ENCODE measurements at places on chromosomes 16 and 17.

DNA sequence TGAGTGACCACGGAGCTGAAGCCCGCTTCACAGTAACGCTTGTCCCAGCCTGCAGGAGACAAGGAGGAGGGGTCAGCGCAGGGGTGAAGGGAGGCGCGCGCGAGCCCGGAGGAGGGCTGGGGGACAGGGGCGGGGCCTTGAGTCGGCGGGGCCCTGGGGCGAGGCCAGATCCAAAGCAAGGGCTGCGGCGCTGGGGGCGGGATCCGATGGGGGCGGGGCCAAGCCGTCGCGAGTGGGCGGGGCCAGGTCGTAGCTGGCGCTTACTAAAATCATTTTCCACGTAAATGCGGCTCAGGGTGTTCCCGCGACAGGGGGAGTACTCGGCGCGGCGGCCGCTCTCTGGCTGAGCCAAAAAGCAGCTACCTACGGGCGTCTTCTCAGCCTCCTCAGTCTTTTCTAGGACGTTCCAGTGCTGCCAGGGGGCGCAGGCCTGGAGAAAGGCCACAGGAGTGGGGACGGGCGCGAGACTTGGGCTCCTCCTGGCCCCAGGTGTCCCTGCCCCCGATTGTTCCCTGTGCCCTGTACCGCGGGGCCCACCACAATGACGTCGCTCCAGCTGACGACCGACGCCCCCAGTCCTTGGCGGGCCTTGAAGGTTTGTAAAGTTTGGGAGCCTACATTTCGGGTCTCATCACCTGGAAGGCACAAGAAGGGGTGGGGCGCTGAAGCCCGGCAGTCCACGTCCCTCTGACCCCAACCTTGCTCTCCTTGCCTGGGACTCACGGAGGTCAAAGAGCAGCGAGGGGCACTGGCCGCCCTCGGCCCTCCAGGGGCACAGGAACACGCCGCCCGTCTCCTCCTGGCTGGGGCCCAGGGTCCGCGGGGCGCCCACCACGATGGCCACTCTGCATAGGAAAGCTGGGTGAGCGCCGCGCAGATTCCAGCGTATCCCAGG is 3.9 kb downstream of the ITGA2B start:
- DNase-seq: peak; percentile 86

DNA sequence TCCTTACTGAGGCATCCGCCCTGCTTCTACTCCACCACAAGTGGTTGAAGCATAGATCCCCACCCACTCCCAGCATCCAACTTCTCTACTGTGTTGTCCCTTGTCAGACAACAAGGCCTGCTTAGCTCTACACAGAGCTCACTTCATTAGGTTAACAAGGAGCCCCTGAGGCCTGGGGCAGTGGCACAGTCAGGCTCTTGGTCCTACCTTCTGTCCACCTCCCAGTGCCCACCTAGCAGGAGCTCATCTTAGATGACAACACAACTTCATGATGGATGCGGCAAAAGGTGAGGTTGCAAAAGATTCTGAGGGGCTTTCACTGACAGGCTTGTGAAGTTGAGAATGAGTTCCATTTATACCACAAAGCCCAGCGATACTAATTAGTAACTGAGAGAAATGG is 432.0 kb upstream of the CDH5 start:
- no peak for DNase-seq

DNA sequence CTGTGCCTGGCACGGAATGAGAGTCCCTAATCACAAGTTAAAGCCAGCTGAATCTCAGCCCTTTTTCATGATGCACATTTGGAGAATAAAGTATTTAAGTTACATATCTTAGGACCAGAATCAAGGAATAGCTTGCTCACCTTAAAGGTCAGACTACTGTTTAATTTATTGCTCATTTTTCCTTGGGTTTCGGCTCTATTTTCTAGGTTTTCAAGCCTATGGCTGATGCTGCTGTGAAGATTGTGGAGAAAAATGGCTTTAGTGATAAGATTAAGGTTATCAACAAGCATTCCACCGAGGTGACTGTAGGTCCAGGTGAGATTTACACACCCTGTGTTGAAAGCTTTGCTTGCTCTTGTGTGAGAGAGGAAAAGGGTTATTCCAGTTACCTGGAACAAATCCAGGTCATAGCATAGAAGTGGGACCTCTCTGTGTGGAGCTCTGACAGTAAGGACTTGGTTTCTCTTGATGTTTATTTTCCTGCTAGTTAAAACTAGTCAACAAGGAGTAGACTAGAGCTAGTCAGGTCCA is 18.1 kb downstream of the PRMT7 start:
- no peak for DNase-seq

GRCh38 chr16:50742576-50743200 is 802 bp downstream of the CYLD start:
- peak; percentile 55 for DNase-seq

DNA sequence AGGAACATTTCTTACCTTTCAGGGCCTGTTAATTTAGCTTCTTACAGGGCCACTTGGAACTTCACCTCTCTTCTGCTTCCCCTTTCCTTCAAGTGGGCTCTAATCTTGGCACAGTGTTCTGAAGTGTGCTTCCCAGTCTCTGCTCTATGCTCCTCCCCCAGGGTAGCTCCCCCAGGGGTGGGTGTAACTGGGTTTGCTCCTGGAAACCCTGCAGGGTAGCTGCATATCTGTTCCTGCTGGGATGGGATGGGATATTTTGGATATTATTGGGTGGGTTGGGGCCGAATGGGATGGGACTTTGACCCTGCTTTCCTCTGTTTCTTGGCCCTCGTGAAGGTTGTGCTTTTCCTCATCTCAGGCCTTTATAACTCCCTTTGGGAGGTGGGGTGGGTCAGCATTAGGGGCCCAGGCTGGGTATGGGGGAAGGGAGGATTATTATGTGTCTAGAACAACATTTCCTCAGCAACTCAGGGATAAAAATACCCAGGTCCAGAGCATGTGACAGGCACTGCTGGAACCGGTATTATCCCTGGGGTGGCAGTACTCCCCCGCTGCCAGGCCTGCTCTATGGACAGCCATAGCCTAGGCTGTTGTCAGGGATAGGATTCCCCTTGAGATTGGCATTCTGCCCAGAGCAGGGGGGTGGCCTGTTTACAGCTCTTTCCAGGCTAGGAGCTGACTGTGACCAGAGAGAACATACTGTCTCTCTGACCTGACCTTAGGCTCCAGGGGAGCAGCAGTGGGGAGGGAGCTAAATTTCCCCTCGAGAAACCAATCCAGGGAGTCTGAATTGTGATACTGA is 5.0 kb downstream of the NFE2L1 start:
- no peak for DNase-seq

DNA sequence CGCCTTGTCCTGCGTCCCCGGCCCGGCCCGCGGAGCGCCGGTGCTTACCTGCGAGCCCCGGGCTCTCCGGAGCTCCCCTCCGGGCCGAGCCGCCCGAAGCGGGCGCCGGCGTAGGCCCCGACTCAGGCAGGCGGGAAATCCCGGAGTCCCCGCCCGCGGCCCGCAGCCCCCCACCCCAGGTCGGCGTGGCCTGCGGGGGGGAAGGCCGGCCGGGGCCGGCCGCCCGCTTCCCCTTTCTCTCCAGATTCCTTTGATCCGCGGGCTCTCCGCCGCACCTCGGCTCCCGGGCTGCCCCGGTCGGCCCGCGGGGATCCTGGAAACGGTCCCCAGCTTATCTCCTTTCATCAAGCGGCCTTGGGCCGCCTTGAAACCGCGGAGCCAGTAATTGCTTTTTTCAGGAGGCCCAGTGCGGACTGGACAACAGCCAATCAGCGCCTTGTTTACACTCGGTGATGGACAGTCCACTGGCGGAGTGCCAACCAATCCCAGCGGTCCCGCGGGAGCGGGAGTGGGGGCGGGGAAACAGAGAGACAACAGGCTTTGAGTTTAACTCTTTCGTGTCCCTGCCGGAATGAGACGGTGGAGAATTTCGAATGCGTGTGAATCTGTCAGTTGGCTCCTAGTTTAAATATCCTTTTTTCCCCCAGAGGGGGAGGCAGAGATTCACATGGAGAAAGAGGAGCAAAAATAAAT is 1.4 kb upstream of the BAHCC1 start:
- DNase-seq: peak; percentile 49

GRCh38 chr16:11649276-11649675 is 19.0 kb upstream of the SNN start:
- no peak for DNase-seq

GRCh38 chr16:79628501-79628975 is 28.0 kb upstream of the MAF start:
- peak; percentile 77 for DNase-seq

DNA sequence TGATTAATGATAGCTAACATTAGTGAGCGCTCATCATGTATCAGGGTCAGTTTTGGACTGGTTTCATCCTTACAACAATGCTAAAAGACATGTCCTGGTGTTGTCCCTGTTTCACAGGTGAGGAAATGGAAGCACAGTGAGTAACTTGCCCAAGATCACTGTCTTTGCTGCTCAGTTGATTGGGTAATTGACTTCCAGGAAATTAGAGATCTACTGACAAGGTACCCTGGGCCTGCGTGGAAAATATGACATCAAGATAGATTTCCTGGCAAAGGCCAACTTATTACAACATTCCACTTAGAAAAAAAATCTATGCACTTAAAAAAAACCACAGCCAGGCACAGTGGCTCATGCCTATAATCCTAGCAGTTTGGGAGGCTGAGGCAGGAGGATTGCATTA is 96.3 kb downstream of the CYLD start:
- no peak for DNase-seq

DNA sequence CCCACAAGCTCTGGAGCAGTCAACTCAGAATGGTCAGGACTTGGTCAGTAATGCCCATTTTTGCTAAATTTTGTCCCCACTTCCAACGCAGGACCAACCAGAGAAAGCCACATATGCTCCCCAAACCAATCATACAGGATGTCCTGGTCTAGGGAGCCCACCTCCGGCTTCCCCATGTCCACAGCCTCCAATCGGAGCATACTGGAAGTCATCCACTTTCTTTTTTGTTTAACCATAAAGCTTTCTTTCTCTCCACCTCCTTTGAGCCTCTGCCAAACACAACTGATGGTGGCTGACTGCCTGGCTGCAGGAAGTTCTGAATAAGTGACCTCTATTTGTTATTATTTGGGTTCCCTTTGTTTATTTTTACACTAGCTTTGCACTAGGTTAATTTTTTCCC is 549.1 kb downstream of the WWOX start:
- no peak for DNase-seq

GRCh38 chr17:59830846-59831486 is 61.8 kb downstream of the TUBD1 start:
- DNase-seq: no peak

Data from CD4-positive, alpha-beta T cell treated with Interleukin-2 at 100 ng/mL for 4 hours (primary cell).